ENCODE measurements at places on chromosomes 1 and 21. TPM values are rescaled to one million over a fixed set of nuclear protein-coding genes. Genes with fewer than 3 reads are reported as not detected.

Gene SYT14
- polyA plus RNA-seq, result 0.44 TPM

Gene MMEL1
- not detected for polyA plus RNA-seq

Gene PRELP
- polyA plus RNA-seq, result 1.6 TPM

Gene TNNI3K
- polyA plus RNA-seq, result not detected

Gene MTMR11
- polyA plus RNA-seq, result 12.4 TPM

Gene NBPF20
- polyA plus RNA-seq, result 1.5 TPM

Gene NT5C1A
- polyA plus RNA-seq, result not detected

Gene MYOM3
- polyA plus RNA-seq, result 0.76 TPM

Gene SELL
- not detected for polyA plus RNA-seq

Gene CAPN2
- polyA plus RNA-seq, result 272 TPM

Gene CYP4X1
- polyA plus RNA-seq, result not detected

Gene TRABD2B
- polyA plus RNA-seq, result not detected

Gene KRTAP22-2
- not detected for polyA plus RNA-seq

Gene SV2A
- polyA plus RNA-seq, result 0.36 TPM

Gene CFHR2
- polyA plus RNA-seq, result not detected

Gene NHLH1
- 0.31 TPM for polyA plus RNA-seq

Gene C8A
- not detected for polyA plus RNA-seq

Gene LCE1F
- polyA plus RNA-seq, result 1.8 TPM

Gene TNFRSF9
- polyA plus RNA-seq, result not detected

Gene FCER1A
- polyA plus RNA-seq, result not detected

Gene ATP13A2
- polyA plus RNA-seq, result 30.5 TPM

Gene SLC35A3
- 31.1 TPM for polyA plus RNA-seq

Gene ST6GALNAC3
- polyA plus RNA-seq, result not detected
